Glutamatergic neuron (in vitro differentiated cells): ENCODE measurements at places on chromosomes 7 and 10. TPM values are rescaled to one million over a fixed set of nuclear protein-coding genes. Genes with fewer than 3 reads are reported as not detected.

DNA sequence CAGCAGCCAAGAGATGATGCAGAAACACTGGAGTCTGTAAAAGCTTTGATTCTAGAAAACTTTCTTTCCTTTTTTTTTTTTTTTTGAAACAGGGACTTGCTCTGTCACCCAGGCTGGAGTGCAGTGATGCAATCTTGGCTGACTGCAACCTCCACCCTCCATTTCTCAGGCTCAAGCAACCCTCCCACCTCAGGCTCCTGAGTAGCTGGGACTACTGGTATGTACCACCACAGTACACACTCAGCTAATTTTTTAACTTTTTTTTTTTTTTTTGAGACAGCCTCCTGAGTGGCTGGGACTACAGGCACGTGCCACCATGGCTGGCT, 17.0 kb upstream of the BAG3 start:
- no peaks in the 10 kb centered on the region for H3K4me1 ChIP-seq
- H3K27me3 ChIP-seq = no peaks in the 10 kb centered on the region
- H3K36me3 ChIP-seq = no peaks in the 10 kb centered on the region
- H3K4me3 ChIP-seq = no peak overlapping the region
- no peak overlapping the region for H3K27ac ChIP-seq
- DNase-seq = no peak

DNA sequence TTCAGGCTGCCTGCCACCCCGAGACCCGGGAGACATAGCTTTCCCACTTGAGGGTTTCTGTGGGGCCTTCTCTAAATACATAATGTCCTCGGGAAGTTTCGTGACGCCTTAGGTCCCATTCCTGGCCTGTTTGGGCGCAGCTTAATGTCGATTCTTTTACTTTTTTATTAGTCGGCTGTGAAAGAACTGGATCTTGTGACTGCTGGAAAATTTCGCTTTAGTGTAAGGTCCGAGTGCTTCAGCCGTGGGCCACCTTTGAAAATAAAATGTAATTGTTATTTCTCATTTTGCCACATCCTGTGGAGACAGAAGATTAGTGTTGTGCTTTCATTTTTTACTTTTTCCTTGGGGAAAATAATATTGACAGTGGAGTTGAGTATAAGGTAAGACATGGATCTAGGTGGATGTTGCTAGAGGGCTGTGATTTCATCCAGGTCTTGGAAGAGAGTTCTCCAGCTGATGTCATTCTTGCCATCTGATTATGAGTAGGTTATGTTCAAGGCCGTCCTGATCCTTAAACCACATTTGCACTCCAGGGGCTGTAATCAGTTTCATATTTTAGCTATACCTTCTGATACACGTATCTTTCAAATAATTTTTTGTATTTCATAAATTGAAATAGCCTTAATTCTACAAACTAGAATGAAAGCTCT, 830 bp downstream of the RAB18 start:
- no peak for DNase-seq
- H3K27me3 ChIP-seq = peaks cover 9% of the 10 kb centered on the region
- H3K36me3 ChIP-seq = no peaks in the 10 kb centered on the region
- H3K4me1 ChIP-seq = peaks cover 23% of the 10 kb centered on the region
- peak overlapping the region; percentile 98 for H3K27ac ChIP-seq

C10orf62 gene
- total RNA-seq = not detected

KLLN gene
- total RNA-seq = 0.27 TPM

FBXO24 gene
- total RNA-seq = 0.49 TPM

INMT gene
- total RNA-seq = 1.7 TPM

GRCh38 chr10:66349076-66349475, 576.8 kb upstream of the LRRTM3 start:
- DNase-seq = no peak
- no peaks in the 10 kb centered on the region for H3K36me3 ChIP-seq
- H3K4me3 ChIP-seq = no peak overlapping the region
- H3K4me1 ChIP-seq = no peaks in the 10 kb centered on the region

MYL10 gene
- total RNA-seq = not detected

KCNH2 gene
- 73.7 TPM for total RNA-seq

C10orf105 gene
- total RNA-seq = not detected

- H3K4me1 ChIP-seq = peaks cover 4% of the 10 kb centered on the region
- H3K27ac ChIP-seq = no peak overlapping the region
- H3K27me3 ChIP-seq = no peaks in the 10 kb centered on the region
- H3K36me3 ChIP-seq = no peaks in the 10 kb centered on the region
- DNase-seq = no peak
Measured at GRCh38 chr7:7812112-7812511, 93.7 kb upstream of the RPA3 start.

DNA sequence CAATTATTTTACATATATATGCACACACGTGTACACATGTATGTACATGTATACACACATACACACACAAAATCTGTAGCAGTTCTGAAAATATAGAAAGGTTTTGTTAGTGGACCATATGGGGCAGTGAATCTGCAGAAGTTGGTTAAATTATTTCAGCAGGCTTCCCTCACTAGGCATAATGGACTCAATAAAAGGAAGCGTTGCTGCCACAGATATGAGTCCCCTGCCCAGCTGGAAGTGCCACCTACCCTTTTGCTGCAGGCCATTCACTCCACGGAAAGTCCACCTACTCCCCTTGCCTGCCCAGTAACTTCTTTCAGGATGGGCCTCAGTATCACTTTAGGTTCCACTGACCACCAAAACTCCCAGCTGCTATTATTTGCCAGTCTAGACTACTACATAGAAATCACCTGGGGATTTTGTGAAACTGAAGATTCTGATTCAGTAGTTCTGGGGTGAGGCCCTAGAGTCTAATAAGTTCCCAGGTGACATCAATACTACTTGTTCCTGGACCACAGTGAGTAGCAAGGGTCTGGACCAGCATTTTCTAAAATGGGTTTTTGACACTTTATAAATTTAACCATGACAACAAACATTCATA, 29.3 kb upstream of the CROT start:
- no peak overlapping the region for H3K27ac ChIP-seq
- H3K4me3 ChIP-seq = no peak overlapping the region
- no peak for DNase-seq

DNA sequence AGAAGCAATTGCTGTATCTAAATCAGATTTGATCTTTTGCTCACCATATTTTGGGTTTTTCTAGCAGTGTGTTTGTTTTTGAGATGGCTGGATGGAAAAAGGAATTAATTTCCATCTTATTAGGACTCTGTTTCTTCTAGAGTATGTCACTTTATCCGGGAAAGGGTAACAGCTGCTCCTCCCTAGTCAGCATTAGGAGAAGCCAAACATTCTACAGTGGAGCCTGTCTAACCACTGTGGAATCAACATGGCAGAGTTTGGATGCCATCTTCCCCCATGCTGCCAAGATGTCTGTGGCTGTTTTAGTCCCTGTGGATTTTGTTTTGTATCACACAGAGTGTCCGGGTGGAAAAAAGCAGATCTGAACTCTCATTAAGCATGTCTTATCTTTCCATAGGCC, 16.0 kb upstream of the LMOD2 start:
- H3K36me3 ChIP-seq = no peaks in the 10 kb centered on the region
- no peak for DNase-seq
- no peak overlapping the region for H3K27ac ChIP-seq
- no peak overlapping the region for H3K4me3 ChIP-seq

PNLIPRP3 gene
- total RNA-seq = not detected

GRCh38 chr7:135209225-135209834, 2.0 kb downstream of the WDR91 start:
- peaks cover 6% of the 10 kb centered on the region for H3K4me1 ChIP-seq
- H3K27ac ChIP-seq = no peak overlapping the region
- H3K36me3 ChIP-seq = no peaks in the 10 kb centered on the region
- H3K4me3 ChIP-seq = no peak overlapping the region

DNA sequence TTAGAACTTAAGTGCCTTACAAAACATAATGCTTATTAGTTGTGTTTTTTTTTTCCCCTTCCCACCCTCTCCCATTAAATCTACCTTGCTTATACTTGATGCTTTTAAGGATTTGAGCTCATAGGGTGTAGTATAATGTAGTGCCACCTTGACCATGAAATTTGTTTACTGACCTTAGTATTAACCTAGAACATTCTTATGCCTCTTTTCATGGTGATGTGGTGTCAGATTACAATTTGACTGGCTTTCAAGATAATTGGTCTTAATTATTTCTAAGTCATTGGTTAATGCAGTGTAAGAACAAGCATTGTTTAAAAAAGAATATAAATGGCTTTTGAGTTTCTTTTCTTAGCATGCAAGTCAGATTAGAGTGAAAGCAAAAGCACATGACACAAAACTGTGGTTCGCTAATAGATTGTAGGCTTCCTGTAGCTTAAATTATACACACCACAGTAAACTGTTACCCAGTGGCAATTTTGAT, 61.8 kb downstream of the ADD3 start:
- no peak overlapping the region for H3K4me3 ChIP-seq
- no peaks in the 10 kb centered on the region for H3K27me3 ChIP-seq
- DNase-seq = no peak
- no peaks in the 10 kb centered on the region for H3K4me1 ChIP-seq
- H3K27ac ChIP-seq = no peak overlapping the region
- no peaks in the 10 kb centered on the region for H3K36me3 ChIP-seq

LIPK gene
- total RNA-seq = not detected

GRCh38 chr10:21445163-21445562, 80.3 kb downstream of the SKIDA1 start:
- H3K4me3 ChIP-seq = no peak overlapping the region
- DNase-seq = no peak
- H3K27me3 ChIP-seq = no peaks in the 10 kb centered on the region
- H3K4me1 ChIP-seq = no peaks in the 10 kb centered on the region

GRCh38 chr10:30170814-30171213, 111.4 kb upstream of the JCAD start:
- DNase-seq = no peak
- no peak overlapping the region for H3K4me3 ChIP-seq
- H3K27ac ChIP-seq = no peak overlapping the region
- no peaks in the 10 kb centered on the region for H3K4me1 ChIP-seq
- peaks cover 2% of the 10 kb centered on the region for H3K27me3 ChIP-seq

DNA sequence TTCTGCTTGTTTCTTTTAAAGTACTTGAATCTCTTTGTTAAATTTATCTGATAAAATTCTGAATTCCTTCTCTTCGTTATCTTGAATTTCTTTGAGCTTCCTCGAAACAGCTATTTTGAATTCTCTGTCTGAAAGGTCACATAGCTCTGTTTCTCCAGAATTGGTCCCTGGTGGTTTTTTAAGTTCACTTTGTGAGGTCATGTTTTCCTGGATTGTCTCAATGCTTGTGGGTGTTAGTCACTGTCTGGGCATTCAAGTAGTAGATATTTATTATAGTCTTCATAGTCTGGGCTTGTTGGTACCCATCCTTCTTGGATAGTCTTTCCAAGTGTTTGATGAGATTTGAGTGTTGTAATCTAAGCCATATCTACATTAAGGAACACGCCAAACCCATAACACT, 1060.6 kb downstream of the LRMDA start:
- no peaks in the 10 kb centered on the region for H3K4me1 ChIP-seq
- no peak for DNase-seq
- H3K4me3 ChIP-seq = no peak overlapping the region
- H3K27ac ChIP-seq = no peak overlapping the region
- no peaks in the 10 kb centered on the region for H3K27me3 ChIP-seq

ANKRD61 gene
- total RNA-seq = not detected

TRIM50 gene
- total RNA-seq = not detected

ODAD2 gene
- total RNA-seq = not detected

DNA sequence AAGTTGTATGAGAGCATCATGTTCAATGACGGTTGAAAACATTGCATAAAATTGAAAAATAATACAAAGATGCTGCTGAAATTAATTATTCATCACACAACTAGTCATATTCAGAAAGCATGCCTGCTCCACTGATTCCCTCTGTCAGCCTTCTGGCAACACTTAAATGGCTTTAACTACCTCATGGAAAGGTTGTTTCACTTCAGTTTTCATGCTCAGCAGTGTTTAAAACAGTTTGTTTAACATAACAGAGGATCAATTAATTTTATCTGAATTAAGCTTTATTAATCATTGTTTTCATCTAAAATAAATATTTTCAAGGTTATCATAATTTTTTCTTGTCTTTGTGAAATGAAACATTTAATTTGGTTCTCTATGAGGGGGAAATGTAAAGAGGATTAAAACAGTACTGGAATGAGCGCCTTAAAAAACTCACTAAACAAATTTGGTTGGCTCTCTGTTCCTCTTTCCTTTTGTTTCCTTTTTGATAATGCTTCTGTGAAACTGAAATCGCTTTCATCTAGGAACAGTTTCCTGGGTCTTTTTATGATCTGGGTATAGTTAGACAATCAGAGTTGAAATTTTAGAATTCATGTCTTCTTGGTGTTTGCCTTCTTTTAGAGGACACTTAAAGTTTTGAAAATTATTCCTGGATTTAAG, 427.4 kb downstream of the SH2D4B start:
- H3K36me3 ChIP-seq = no peaks in the 10 kb centered on the region
- H3K4me3 ChIP-seq = no peak overlapping the region
- no peaks in the 10 kb centered on the region for H3K4me1 ChIP-seq
- DNase-seq = no peak
- no peaks in the 10 kb centered on the region for H3K27me3 ChIP-seq
- H3K27ac ChIP-seq = no peak overlapping the region

DNA sequence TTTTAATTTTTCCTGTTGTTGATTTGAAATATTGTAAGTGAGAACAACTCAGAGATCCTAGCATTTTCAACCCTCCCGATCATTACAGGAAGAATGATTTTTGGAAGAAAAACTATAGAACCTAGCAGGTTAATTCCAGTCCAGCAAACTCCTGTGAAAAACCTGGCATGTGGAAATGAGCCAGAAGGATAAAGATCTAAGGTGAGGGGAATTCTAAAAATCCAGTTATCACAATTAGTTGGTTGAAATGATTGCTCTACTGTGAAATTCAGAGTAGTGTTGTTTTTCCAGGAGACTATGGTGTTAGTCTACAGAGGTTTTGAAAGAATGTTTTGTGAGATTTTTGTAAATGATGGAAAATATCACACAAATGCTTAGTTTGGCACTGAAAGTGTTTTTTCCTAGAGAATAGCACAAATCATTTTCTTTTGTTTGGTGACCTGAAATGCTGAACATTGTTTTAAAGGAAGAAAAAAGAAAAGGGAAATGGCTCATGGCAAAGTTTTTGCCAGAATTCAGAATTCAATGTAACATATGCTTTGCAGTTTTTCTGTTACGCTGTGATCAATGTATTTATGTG, 152.4 kb upstream of the SLC26A5 start:
- no peaks in the 10 kb centered on the region for H3K27me3 ChIP-seq
- no peak overlapping the region for H3K4me3 ChIP-seq
- H3K36me3 ChIP-seq = no peaks in the 10 kb centered on the region
- no peak overlapping the region for H3K27ac ChIP-seq

ZMIZ1 gene
- total RNA-seq = 230 TPM

- H3K4me3 ChIP-seq = no peak overlapping the region
- H3K4me1 ChIP-seq = no peaks in the 10 kb centered on the region
- H3K36me3 ChIP-seq = no peaks in the 10 kb centered on the region
- H3K27ac ChIP-seq = no peak overlapping the region
Measured at GRCh38 chr10:47137311-47137851, 162.6 kb upstream of the GDF10 start.

GRCh38 chr10:24556126-24556749, 167.4 kb downstream of the ARHGAP21 start:
- no peak for DNase-seq
- H3K4me3 ChIP-seq = no peak overlapping the region
- H3K27me3 ChIP-seq = no peaks in the 10 kb centered on the region
- H3K36me3 ChIP-seq = peaks cover 12% of the 10 kb centered on the region
- H3K4me1 ChIP-seq = no peaks in the 10 kb centered on the region

- no peaks in the 10 kb centered on the region for H3K27me3 ChIP-seq
- H3K4me3 ChIP-seq = no peak overlapping the region
Measured at GRCh38 chr10:84589526-84590205, 261.3 kb downstream of the CCSER2 start.

GPR15LG gene
- not detected for total RNA-seq

GRCh38 chr10:87864496-87865059, 1.2 kb downstream of the PTEN start:
- H3K4me3 ChIP-seq = peak overlapping the region; percentile 100
- H3K27me3 ChIP-seq = peaks cover 13% of the 10 kb centered on the region
- H3K36me3 ChIP-seq = peaks cover 5% of the 10 kb centered on the region
- peak overlapping the region; percentile 98 for H3K27ac ChIP-seq

TMEM139 gene
- total RNA-seq = not detected
